ENCODE measurements at places on chromosomes 2 and 18. TPM values are rescaled to one million over a fixed set of nuclear protein-coding genes. Genes with fewer than 3 reads are reported as not detected.

- no peak for DNase-seq
Observed at GRCh38 chr18:68177807-68178702, 536.9 kb downstream of the TMX3 start.

- DNase-seq: no peak
Observed at GRCh38 chr18:79007440-79007839, 27.8 kb downstream of the SALL3 start.

DNA sequence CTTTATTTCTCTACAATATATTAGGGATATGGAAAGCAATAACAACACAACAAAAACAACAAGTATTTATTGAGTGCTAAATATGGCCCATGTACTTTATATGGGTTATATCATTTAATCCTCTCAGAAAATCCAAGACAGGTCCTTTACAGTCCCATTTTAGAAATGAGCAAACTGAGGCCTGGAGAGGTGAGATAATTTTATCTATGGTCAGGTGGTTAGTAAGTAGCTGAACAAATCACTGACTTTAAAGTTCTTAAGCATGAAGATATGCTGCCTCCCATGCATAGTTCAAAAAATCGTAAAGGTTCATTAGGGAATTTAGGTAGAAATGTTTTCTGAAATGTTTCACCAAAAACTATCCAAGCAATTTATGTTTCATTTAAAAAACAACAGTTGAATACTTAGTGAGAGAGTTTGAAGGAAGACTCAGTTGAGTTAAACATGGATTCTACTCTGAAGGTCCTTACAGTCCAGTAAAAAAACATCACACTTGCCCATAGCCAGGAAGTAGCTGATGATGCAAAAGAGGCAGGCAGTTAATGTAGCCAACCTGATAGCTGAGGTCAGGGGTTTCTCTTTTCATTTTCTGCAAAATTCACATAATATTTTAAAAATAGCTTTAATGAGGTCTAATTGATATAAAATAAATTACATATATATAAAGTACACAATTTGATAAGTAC, 7.6 kb upstream of the NFE2L2 start:
- no peak for DNase-seq

- peak; percentile 30 for DNase-seq
Observed at GRCh38 chr2:105385731-105386540, 12.9 kb downstream of the FHL2 start.

DNA sequence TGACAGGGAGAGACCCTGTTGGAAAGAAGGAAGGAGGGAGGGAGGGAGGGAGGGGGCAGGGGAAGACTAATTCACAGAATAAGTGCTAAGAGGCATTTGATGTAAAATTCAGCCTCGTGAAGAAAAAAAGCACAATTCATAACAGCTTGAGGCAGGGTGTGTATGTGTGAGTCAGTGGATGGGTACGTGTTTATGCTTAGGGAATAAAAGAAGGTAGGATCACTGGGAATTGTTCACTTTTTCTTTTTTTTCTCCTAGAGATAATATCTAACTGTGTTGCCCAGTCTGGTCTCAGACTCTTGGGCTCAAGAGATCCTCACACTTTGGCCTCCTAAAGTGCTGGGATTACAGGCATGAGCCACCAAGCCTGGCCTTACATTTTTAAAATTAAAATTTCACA, 39.2 kb downstream of the WDR33 start:
- no peak for DNase-seq

DNA sequence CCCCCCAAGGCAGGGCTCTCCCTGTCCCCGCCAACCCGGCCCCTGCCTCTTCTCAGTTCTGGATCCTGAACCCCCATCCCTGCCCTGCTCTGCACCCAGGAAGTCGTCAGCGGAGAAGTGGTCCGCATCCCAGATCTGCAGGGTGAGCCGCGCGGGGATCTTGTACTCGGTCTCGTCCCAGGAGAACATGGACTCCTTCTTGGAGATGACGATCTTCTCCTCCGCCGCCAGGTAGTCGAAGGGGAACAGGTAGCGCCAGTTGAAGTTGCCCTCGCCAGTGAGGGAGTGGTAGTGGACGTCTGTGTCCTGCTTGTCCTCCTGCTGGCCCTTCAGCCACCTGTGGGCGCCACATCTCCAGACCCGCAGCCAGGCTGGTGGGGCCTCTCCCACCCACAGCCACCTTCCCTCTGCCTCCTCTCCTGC, 16.3 kb downstream of the OTOF start:
- no peak for DNase-seq

GRCh38 chr2:42105330-42106256, 57.8 kb downstream of the PKDCC start:
- peak; percentile 65 for DNase-seq

GRCh38 chr18:23560186-23560585, 26.1 kb downstream of the NPC1 start:
- DNase-seq: no peak

DNA sequence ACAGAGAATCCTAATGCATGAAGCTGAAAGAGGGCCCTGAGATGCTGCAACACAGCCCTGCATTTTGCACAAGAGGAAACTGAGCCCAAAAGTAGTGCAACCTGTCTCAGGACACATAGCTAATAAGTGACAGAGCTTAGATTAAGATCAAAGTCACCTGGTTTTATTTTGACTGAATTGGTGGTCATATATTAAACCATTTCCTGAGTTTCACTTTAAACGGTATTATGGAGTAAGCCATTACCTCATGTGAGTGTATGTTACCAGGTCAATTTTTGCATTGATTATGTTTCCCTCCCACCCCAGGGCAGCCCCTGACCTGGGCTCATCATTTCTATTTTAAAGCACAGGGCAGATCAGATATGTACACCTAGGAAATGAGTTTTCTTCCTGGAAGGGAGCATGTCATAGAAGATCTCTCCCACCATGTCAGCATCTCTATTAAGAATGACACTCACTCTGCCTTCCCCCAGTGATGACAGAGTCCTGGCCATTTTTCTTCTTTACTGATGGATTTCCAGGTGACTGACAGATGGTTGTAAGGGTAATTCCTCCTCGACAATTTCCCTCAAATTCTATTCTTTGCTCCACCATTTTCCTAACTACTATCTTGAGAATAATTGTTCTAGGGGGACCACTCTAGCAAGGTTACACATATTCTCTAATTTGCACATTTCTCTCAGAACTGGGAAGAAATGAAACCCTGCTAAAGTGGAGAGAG, 441.3 kb upstream of the SLC14A2 start:
- DNase-seq: no peak

GRCh38 chr2:240155048-240155744, 14.7 kb upstream of the OTOS start:
- no peak for DNase-seq

GRCh38 chr2:163155279-163155883, 316.8 kb upstream of the KCNH7 start:
- no peak for DNase-seq

DNA sequence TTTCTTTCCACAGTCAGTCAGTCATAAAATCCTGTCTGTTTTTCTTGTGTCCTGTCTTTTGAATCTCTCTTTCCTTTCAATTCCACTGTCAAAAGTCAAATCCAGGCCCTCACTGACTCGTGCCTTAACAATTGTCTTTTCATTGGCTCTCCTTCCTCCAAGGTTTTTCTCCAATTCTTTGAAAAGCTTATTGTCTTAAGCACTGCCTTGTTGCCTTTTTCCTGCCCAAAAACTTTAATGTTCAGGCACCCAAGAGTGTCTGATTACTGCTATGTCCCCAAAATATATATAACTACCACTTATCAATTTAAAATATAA, 13.9 kb upstream of the SULT1C4 start:
- DNase-seq: no peak

DNA sequence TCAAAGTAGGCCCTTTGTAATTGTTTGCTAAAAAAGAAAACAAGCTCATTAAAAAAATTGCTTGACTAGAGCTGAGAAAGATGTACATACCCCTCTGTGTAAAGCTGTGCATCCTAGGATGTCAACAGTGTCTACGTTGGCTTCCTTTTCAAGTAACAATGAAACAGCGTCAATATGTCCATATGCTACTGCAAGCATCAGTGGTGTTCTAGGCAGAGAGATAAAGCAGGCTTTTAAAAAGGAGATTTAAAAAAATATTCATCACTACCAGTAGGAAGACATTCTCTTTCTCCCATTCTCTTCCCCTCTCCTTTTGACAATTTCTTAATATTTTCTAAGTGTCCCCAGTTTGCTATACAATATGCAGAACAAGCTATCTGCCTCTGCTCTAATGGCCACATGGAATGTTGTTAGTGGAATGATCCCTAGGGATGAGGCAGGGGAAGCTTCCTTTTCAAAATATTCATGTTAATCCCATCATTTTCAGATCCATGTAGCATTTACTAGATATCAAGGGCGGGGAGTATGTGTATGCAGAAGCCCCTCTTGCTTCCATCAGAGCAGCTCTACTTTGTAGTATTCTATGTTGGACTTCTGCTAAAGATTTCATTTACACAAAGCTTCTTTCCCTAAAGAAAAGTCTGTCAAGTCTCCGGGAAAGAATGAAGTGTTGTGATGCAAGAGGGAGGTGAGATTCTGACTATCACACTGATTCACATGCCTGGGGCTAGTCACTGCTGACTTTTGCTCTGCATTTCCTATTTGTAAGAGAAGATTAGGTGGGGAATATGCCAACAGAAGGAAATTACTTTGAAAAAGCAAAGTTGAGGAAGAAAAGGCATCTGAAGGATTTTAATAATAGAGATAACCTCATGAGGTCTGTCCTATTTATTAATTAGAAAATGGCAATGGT, 81.5 kb upstream of the PGAP1 start:
- DNase-seq: no peak

The ZC3H15 gene
- total RNA-seq: 29.8 TPM

The L3MBTL4 gene
- 1.2 TPM for total RNA-seq

The ZNF407 gene
- 14.3 TPM for total RNA-seq

Measured in heart left ventricle (tissue), 16 donors.